ENCODE measurements at places on chromosomes 3 and 15. TPM values are rescaled to one million over a fixed set of nuclear protein-coding genes. Genes with fewer than 3 reads are reported as not detected.

MEIS2 gene
- total RNA-seq = 0.39 TPM

CCNB2 gene
- 0.67 TPM for total RNA-seq

TASOR gene
- total RNA-seq = 99.5 TPM

- no peak for DNase-seq
Observed at GRCh38 chr15:62940755-62941361, 101.7 kb upstream of the TPM1 start.

DNA sequence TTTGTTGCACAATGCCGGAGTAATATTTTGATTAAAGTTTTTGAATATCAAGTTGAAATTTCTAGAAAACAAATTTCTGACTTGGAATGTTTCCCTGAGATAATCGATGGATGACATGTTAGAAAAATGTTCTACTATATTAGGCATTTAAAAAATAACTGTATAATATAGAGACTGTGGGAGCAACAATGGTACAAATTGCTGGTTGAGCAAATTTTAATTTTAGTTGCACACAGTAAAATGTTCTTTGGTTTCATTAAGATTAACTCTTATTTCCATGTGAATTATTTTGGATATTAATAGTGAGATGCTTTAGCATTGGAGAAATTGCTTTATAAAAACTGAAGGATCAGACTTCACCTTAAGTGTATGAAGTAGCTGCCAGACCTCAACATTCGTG, 9.3 kb downstream of the USP3 start:
- no peak for DNase-seq

DNA sequence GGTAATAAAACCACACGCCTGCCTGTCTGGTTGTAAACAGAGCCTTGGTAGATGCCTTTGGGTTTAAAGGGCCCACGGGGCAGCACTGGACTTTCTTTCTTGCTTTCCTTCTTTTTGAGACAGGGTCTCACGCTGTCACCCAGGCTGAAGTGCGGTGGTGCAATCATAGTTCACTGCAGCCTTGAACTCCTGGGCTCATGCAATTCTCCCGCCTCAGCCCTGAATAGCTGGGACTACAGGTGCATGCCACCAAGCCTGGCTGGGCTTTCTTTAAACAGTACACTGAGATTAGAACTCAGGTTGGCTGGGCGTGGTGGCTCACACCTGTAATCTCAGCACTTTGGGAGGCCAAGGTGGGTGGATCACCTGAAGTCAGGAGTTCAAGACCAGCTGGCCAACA, 42.2 kb downstream of the POC1A start:
- DNase-seq = no peak

GRCh38 chr3:149145356-149145755, 15.9 kb downstream of the HPS3 start:
- peak; percentile 61 for DNase-seq

DNA sequence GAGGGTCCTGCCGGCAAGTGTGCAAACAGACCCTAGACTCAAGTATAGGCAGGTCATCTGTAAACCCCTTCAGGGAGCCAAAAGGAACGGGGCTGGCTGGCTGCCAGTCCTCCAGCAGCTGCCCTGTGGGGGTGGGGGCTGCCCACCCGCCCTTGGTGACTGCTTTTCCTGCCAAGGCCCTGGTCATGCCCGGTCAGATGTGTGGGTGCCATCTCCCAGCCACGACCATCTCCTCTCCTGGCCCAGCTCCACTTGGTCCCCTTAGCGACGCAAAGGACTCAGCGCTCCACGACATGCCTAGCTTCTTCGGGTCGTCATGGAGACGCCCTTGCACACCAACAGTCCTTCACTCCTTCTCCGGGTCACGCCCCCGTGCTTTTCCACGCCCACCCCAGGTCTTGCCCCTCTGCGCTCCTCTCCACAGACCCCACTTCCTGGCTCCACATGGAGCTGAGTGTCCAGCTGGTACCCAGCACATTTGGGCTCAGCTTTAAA, 2.4 kb downstream of the MUC4 start:
- DNase-seq = no peak

DNA sequence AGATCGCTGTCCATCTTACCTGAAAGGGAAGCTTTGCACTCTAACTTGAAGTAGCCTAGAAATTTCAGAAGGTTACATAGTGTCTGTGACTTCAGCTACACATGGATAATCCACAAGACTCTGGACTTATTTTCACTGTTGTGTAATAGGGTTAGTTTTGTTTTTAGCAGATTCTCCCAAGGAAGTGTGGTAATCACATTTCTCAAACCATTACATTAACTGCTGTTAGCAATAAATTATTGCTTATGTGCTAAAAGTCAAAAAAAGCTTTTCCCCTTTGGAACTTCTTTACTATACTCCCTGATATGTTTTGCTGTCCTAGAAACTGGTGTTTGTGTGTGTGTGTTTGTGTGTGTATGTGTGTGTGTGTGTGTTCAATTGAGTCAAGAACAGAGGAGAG, 351.8 kb upstream of the TPRG1 start:
- no peak for DNase-seq

- no peak for DNase-seq
Observed at GRCh38 chr15:59260090-59260489, 53.4 kb downstream of the LDHAL6B start.

DNA sequence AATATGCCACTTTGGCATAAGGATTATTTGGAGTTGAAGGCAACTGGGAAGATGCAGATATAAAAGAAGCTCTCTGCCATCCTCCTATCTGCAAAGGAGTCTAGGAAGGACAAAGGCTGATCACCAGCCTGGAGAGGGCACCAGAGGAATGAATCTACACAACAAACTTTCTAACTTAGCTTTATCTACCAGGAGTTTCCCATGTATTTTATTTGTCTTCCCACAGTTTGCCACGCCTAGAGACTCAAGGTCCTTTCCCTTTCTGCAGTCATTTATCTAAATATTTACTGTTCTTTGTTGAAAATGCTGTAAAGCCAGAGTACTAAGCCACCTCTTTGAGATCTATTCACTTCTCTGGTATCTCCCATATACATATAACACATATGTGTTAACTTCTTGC, 32.2 kb downstream of the GPR176 start:
- DNase-seq = peak; percentile 10

DNA sequence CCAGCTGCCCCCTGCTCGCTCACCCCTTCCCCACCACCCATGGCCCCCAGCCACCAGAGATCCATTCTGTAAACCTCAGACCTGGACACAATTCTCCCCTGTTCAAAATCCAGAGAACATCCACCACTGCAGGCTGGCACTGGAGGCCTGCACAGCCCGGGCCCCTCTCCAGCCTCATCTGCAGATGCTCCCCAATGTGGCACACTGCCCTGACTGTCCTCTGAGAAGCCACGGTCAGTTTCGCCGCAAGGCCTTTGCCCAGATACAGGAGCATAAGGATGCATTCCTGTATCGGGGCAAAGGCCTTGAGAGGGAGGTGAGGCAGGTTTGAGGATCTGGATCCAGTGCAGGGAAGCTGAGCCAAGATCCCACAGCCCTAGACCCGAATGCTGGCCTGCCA, 175.4 kb upstream of the LINGO1 start:
- DNase-seq = no peak

DNA sequence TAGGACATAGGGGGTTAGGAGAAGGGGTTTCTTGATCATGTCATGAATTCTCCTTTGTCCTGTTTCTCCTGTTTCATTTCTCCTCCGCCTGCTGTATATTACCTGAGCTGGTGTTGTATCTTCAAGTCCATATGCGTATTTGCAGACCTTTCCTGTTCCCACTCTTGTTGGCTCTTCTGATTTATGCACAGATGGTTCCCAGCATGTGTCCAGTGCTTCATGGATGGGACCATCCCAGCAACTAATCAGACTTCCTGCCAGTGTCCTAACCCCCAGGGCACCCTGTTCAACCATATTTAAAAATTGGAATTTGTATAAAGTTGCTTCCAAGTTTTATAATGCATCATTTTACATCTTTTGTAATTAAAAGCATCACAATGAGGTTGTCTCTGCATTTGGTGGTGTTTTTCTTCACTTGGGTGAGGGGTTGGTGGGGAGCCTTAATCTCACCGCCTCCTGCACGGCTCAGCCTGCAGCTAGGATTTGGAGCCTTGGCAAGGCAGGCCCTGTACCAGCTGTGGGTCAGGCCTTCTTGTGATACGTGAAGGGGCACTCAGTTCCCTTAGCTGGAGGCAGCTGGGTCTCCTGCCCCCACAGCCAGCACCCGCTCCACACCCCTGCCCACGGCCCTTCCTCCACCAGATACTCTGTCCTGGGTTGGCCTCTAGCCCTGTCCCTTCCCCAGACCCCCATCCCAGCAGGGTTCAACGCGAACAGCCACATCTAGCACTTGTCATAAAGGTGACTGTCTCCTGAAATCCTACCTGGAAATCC, 72.0 kb upstream of the BLM start:
- no peak for DNase-seq

All from B cell (primary cell).